Glomerular endothelial cell (primary cell): ENCODE measurements at places on chromosomes 2 and 18. TPM values are rescaled to one million over a fixed set of nuclear protein-coding genes. Genes with fewer than 3 reads are reported as not detected.

- no peak for DNase-seq
Measured at GRCh38 chr2:241558532-241559322, at the start of gene BOK. TSS of gene BOK (plus strand) at chr2:241558745. CDS start at chr2:241559484, 739 bp downstream.

DNA sequence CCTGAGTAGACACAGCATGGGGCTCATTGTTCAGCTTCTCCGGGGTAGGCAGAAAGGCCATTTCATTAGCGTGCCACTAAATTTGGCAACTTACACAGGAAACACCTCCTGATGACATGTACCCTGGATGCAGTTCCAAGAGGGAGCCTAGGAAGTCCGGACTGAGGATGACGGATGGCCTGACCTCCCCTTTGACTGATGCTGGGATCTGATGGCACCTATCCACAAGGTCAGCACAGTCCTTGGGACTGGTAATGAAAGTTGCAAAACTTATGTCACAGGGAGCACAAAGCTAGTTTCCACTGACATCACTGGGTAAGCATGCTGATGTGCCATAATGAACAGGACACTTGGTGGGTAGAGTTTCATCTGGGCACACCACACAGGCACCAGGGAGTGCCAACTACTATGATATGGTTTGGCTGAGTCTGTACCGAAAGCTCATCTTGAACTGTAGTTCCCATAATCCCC lies 126.7 kb upstream of the ARL4C start:
- no peak for DNase-seq

The MYL1 gene
- total RNA-seq: not detected in 2 replicates

DNA sequence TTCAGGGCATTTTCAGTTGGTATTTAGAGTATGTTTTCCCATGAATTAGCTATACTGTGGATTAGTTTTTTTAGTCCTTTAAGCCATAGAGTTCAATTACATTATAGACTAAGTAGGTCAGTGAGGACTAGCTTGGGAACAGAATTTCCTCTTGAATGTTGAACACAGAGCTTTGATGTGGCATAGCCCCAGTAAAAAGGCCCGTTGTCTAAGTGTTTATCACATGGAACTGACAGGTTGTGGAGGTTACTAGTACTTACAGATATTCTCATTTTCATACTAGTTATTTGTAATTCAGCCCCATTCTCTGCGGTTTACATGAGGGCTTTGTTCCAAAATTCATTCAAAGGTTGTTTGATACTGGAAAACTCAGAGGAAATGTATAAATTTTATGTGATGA lies 6.2 kb downstream of the INSIG2 start:
- DNase-seq: no peak

- no peak for DNase-seq
Measured at GRCh38 chr2:56892382-56892781, 708.6 kb downstream of the CCDC85A start.

DNA sequence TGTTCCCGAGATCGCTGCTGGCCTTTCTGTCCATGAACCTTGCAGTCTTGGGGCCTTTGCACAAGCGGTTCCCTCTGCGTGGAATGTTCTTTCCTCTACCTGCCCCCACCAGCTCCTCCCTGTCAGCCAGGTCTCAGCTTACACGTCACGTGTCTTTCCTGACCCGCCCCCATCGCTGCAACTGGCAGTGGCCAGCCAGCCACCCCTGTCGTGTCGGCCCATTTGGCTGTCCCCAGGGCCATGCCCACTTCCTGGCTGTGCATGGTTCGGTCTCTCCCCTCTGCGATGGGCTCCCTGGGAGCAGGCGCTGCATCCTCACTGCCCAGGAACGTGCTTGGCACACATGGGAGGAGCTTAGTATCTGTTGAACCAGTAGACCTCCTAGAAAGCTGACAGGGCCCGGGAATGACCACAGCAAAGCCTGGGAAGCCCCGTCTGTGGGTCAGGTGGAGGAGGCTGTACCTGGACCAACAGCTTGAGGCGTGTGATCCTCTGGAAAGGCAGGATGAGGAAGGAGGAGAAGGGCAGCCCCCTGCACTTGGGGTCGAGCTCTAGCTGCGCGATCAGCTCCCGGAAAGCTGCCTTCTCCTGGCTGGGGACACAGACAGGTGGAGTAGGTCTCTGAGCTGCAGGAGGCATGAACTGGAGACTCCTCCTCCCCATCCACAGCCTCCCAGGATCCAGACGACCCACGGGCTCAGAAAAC lies 21.0 kb downstream of the SNORC start:
- no peak for DNase-seq

DNA sequence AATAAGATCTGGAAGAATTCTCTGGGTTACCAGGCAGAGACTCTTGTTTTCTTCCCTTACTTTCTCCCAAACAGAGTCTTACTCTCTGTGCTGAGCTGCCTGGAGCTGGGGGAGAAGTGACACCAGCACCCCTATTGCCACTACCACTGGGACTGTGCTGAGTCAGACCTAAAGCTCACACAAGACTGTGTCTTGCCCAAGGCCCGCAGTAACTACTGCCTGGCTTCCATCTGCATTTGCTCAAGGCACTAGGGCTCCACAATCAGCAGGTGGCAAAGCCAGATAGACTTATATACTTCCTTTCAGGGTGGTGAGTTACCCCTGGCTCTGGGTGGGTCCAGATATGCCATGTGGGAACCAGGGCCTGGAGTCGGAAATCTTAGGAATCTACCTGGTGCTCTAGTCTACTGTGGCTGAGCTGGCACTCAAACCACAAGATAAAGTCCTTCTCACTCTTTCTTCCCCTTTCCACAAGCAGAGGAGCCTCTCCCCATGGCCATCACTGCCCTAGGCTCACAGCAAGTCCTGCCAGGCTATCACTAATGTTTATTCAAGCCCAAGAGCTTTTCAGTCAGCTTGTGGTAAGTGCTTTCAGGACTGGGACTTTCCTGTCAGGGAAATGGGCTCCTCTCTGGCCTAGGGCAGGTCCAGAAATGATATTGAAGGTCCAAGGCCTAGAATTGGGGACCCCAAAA lies 27.6 kb upstream of the SERPINB2 start:
- no peak for DNase-seq

- no peak for DNase-seq
Measured at GRCh38 chr2:30115141-30115980, 31.4 kb upstream of the YPEL5 start.

GRCh38 chr18:67599277-67599676 lies 82.8 kb upstream of the DSEL start:
- DNase-seq: peak; percentile 5

The SERPINB13 gene
- total RNA-seq: not detected in 2 replicates

DNA sequence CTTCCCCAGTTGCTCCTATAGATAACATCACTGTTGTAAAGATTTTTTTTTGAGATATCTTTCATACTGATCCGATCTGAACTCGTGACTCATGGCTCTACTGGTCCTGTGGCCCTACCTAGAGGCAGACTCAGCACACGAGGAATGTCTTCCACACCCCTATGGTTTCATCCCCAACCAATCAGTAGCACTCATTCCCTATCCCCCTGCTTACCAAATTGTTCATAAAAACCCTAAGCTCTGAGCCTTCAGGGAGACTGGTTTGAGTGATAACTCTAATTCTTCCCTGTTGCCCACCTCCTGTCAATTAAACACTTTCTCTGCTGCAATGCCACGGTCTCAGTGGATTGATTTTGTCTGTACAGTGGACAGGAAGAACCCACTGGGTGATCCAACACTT lies 4.2 kb upstream of the SAP130 start:
- no peak for DNase-seq

DNA sequence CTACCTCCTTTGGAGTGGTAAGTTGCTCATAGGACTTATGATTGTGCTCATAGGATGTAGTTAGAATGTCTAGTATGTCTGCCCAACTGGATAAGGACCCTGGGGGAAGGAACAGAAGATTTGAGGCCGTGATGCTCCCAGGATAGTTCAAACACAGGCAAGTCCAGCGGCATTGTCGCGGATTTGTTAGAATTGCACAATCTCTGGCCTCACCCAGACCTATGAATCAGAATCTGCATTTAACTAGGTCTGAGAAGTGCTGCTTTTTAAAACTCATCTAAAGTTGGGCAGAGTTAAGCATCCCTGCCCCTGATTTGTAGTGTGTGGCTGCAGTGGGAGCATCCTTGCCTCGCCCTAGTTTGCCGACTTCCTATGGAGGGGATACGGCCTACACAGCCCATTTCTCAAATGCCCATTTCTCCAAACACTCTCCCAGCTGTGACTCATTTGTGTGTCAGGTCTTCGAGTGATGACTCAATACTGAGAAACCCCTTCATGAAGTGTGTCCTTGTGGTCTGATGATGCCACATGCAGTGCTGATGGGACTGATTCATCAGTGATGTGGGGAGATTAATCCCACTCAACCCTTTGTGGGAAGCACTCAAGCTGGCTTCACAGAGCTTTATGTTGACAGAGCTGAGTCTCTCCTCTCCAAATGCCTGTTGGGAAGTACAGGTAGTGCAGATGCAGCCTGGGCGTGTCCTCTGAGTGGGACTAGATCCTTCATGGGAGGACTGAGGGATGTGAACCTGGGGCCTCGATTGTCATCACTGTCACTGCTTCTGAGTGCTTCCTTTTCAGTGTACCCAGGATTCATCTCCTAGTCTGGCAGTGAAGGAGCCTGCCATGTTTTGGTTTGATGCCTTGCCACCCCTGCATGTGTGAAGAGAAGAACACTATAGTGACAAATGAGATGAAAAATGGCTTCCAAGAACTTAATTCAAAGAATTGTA lies 18.7 kb downstream of the SMIM21 start:
- no peak for DNase-seq

DNA sequence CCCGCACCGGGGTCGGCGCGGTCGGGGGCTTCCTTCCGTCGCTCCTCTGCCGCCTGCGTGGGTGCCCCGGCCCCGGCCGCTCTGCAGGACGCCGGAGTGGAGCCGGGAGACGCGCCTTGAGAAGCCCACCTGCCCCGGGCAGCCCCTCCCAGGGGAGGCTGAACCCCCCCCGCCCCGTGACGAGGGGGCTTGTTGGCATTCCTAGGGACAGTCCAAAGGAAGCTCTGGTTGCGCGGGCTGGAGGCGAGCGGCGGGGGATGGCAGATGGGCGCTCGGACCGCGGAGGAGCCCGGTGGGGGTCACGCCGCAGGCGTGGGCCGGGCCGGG lies 133.5 kb upstream of the MGAT5 start:
- no peak for DNase-seq

- no peak for DNase-seq
Measured at GRCh38 chr2:216807857-216808272, 52.0 kb downstream of the TNP1 start.

- no peak for DNase-seq
Measured at GRCh38 chr2:2892892-2893291, 484.7 kb downstream of the EIPR1 start.

The C2orf92 gene
- total RNA-seq: 0.78 and 3.3 TPM in 2 replicates

The GATA6 gene
- 7.0 and 18.1 TPM in 2 replicates for total RNA-seq

DNA sequence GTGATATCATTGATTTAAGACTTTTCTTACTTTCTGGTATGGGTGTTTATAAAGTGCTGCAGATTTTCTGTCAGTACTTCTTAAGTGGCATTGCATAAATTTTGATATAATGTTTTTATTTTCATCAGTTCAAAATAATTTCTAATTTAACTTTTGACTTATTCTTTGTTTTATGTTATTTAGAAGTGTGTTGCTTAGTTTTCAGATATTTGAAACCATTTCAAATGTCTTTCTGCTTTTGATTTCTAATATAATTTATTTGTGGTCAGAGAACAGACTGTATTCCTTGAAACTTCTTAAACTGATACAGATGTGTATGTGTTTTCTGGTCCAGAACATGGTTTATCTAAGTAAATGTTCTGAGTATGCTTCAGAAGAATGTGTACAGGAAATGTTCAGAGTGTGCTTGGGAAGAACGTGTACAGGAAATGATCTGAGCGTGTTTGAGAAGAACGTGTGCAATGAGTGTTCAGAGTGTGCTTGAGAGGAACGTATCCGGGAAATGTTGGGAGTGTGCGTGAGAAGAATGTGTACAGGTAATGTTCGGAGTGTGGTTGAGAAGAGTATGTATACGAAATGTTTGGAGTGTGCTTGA lies 265.7 kb upstream of the HS6ST1 start:
- peak; percentile 77 for DNase-seq

- DNase-seq: no peak
Measured at GRCh38 chr2:78202366-78202765, 680.2 kb upstream of the LRRTM4 start.

DNA sequence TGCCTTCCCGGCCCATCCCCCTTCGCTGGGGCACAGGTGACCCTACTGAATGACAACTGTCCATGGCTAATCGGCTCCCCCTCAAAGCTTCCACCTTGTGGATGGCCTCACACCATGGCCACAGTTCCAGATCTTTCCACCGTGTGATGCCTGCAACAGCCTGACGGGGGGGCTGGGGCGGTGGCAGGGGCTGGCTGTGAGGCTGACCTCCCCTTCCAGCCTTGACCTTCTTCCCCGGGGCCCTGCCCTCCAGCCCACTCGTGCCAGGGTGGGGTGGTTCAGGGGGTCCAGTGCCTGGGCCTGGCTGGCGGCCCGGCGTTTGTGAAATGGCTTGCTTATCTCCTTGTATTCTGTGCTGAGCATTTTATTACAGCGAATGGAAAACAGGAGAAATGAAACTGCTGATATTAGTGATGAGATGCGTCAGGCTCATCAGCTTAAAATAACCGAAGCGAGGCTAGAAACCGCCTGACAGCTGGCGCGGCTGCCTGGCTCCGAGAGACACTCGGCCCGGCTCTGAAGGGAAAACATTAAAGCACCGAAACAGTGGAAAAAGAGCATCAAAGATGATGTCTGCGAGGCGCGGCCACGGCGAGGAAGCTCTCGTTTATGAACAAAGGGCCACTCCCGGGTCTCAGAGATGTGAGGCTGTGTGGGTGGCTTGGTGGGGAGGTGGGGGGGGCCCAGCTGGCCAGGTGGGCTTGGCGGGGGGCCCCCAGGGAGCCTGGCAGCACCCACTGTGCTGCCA lies 916 bp upstream of the PDCD1 start:
- no peak for DNase-seq

GRCh38 chr2:105919826-105920225 lies 175.1 kb downstream of the NCK2 start:
- DNase-seq: no peak

GRCh38 chr2:206275312-206276055 lies 1.0 kb downstream of the ZDBF2 start:
- DNase-seq: no peak

The KYNU gene
- total RNA-seq: under 0.01 and 4.0 TPM in 2 replicates

- no peak for DNase-seq
Measured at GRCh38 chr2:100140582-100140981, 1.8 kb downstream of the AFF3 start.

The DSC1 gene
- total RNA-seq: not detected in 2 replicates

The C1QL2 gene
- total RNA-seq: not detected in 2 replicates

DNA sequence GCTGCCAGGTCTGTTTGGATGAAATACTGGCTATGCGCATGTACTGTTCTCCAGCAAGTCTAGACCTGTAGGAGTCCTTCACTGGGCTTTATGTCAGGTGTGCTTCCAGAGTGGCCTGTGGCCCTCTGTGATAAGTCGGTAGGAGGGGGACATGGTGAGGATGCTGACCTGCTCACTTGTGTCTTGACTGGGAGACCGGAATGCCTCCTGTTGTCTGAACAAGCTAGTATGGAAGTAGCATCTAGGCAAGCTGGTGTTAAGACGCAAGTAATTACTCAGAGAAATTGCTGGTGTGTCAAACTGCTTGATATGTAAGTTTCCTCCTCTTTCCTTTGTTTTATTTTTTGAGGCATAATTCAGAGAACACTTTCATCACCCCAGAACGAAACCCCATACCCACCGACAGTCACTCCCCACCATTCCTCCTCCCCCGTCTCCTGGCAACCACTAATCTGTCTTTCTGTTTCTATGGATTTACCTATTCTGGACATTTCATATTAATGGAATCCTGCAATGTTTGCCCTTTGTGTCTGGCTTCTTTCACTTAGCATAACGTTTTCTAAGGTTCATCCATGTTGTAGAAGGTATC lies 76.4 kb downstream of the TMEM247 start:
- no peak for DNase-seq

GRCh38 chr18:9643549-9643948 lies 29.2 kb upstream of the PPP4R1 start:
- peak; percentile 91 for DNase-seq
